Central memory CD4-positive, alpha-beta T cell (primary cell): ENCODE measurements at places on chromosomes 16 and 17.

DNA sequence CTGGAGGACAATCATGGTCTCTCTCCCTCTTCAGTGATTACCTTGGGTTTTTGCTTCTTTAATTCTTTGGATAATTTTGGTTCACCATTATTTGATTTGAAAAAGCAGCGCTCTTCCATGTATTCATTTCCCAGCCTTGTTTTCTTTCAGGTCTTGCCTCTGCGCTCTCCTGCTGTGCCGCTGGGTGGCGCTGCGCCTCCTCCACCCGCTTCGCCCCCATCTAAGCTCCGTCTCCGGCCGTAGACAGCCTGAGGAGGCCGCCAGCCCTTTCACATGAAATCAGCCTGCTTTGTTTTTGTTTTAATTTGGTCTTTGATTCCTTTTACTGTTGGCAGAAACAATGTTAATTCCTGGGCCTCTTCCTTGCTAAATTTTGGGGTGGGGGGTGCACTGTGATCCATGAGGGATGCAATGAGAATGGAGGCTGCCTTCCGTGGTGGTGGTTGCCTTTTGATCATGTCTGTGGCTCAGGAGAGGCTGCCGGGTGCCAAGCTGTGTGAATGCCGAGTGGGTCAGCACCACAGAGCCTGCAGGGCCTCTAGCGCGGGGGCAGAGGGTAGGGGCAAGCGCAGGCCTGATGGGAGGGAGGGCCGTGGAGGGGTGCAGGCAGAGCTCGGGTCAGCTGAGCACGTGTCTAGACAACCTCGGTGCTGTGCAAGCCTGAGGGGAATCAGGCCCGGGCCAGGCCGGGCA, 64.1 kb downstream of the PLD6 start:
- peak; percentile 47 for DNase-seq

- no peak for DNase-seq
Measured at GRCh38 chr16:73418051-73418450, 370.1 kb upstream of the ZFHX3 start.

DNA sequence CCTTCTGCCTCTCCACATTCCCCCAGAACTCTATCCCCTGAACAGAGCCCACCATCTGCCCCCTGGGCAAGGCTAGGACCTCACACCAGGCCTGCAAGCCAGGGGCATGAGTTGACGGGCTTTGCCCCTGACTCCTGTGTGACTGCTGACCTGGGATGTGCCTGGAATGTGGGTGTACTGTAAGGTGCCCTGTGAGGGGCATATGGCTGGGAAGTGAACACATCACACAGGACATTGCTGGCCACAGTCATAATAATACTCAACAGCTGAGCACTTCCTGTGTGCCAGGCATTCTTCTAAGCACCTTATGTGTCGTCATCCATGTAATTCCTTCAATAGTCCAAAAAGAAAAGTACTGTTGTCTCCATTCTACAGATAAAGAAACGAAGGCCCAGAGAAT, 13.3 kb downstream of the CES4A start:
- no peak for DNase-seq

GRCh38 chr16:77308163-77308561, 109.0 kb downstream of the SYCE1L start:
- DNase-seq: no peak

GRCh38 chr16:15819046-15819445, 37.8 kb downstream of the MYH11 start:
- DNase-seq: no peak

- DNase-seq: no peak
Measured at GRCh38 chr17:38563362-38564253, 42.1 kb downstream of the SRCIN1 start.

- DNase-seq: no peak
Measured at GRCh38 chr16:85716680-85717038, 27.9 kb upstream of the GINS2 start.

DNA sequence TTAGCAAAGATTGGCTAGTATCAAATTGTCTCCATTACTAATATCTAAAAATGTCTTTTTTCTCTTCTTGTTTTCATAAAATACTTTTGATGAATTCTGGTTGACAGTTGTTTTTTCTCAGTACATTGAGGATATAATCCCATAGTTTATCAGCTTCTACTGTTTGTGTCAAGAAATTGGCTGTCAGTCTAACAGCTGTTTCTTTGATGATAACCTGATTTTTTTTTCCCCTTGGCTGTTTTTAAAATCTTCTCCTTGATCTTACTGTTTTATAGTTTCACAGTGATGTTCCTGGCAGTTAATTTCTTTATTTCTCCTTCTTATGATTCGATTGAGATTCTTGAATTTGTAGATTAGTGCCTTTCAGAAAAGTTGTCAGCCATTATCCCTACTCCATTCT, 315.3 kb upstream of the PMFBP1 start:
- no peak for DNase-seq

DNA sequence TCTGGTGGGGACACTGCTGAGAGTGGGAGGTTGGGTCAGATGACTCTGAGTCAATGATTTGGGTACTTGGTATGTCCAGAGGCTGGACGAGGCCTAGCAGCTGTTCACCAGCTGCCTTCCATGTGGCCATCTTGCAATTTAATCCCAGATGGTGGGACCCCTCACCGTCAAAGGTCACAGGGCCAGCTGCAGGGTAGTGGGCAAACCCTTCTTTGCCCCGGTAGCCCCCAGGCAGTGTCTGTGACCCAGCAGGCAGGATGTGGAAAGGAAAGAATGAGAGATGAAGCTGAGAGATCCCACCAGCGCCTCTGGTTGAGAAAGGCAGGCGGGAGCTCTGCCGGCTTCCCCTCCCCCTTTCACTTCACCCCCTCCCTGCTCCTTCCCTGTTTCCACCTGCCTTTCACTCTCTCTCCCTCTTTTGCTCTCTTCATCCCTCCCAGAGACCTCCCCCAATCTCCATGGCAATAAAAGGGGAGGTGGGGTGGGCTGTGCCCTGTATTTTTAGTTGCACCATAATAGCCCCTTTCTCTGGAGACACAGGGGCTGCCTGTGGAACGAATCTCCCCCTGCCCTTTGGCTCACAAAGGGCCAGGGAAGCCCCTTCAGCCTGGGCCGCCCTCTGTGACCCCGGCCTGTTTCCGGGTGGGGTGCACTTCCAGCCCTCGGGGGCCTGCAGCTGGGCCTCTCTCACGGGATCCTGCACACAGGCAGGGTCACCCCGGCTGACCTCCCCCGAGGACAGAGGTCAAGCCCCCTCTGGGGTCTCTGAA, 20.2 kb downstream of the CDK5RAP3 start:
- DNase-seq: no peak

DNA sequence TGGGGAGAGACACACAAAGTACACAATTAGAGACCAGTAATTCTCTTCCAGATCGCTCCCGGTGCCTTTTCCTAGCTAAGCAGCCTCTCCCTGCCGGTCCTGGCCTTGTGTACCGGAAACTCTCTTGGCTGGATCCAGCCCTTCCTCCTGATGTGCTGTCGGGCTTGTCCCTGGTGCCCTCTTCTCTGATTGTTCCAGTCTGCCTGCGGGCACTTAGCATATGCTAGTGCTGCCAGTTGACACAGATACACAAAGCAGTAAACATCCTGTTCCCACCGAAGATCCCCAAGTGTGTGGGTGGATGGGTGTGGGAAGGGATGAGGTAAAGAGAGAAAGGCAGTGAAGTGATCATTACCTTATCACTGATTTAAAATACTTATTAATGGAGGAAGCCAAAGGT, 9.7 kb downstream of the HS3ST3B1 start:
- no peak for DNase-seq

DNA sequence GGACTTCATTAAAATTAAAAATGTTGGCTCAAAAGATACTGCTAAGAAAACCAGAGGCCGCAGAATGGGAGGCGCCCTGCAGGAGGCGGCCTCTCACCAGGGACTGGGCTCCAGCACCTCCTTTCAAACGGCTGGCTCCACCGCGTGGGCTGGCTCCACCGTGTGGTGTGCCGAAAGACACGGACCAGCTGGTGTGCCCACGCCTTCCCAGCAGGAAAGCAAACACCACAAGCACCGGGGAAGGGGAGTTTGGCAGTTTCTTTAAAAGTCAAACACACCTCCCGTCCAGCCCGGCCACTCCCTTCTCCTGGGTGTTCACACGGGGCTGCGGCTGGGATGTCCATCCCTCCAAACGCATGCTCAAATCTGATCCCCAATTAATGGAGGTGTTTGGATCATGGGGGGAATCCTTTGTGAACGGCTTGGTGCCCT, 13.9 kb downstream of the HAGH start:
- peak; percentile 22 for DNase-seq

GRCh38 chr16:71627731-71628181, 1.8 kb downstream of the MARVELD3 start:
- DNase-seq: no peak

DNA sequence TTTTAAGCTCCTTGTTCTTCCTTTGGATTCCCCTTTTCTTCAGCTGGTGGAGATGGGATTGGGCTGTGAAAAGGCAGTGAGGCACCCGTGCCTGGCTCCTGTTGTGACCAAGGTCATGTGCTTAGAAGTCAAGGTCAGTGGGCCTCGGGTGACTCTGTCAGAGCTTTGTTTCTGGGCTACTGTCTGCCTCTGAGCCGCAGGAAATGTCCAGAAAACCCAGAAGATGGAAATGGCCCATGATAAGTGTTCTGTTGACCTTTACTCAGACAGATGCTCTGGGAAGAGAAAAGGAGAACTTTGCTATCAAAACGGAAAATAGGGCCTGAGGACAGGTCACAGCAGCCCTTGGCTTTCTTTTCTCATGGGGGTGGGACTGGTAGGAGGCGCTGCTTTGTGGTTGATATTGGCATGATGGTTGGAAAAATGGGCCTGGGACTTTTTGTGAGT, 2.9 kb downstream of the ABCC1 start:
- DNase-seq: no peak

DNA sequence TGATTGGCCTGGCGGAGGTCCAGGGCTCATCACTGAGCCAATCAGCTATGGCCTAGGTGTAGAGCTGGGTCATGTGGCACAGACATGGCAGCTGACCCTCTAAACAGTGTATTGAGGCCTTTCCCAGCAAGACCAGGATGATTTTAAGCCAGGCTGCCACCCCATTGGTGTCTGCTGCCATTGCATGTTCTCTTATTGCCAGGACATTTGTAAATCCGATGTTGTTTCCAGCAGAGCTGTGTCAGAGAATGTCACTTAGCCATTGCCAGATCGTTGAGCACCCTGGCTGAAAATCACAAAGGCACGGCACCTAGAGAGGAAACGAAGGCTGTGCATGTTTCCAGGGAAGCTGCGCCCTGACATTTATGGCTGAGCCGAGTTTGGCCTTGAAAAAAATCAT, 33.4 kb downstream of the RBFOX1 start:
- no peak for DNase-seq

DNA sequence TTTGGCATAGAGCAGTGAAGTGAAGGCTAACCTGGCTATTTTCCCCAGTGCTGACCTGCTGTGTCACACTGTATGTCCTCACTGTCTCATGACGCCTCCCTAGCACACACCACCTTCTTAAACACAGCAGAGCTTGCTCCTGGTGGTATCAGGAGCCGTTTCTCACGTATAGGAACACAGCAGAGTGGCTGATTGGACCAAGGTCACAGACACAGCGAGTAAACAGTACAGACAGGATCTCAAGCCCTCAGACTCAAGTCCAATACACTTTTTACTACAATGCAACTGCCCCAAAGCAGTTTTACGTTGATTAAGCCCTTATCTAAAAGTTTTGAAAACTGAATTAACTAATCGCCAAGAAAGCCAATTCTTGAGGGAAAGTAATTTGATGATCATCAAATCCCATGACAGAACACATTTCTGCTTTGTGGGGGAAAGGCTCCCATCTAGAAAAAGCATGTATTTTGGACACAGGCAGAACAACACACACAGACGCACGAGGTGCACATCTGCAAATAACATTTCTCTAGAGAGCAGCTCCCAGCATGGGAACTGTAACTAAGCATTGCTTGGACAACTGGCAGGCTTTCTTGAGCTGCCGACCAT, 15.2 kb downstream of the ARHGAP17 start:
- DNase-seq: no peak

DNA sequence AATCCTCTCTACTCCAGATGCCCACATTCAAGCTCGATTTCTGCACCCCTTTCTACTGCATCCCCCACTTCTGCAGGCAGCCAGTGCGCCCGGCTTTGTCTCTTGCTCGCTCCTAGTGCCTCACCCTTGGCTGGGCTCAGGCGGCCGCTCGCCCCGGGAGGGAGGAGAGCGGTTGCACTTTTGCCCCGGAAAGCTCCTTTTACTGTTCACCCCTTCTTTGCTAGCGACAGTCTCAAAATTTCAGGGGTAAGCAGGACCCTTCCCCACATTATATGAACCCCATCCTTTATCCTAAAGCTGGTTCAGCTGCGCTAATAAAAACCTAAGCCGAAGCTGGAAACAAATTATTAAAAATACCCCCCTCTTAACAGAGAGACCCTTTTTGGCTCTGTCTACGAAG, 1.0 kb downstream of the HOXB5 start:
- no peak for DNase-seq

DNA sequence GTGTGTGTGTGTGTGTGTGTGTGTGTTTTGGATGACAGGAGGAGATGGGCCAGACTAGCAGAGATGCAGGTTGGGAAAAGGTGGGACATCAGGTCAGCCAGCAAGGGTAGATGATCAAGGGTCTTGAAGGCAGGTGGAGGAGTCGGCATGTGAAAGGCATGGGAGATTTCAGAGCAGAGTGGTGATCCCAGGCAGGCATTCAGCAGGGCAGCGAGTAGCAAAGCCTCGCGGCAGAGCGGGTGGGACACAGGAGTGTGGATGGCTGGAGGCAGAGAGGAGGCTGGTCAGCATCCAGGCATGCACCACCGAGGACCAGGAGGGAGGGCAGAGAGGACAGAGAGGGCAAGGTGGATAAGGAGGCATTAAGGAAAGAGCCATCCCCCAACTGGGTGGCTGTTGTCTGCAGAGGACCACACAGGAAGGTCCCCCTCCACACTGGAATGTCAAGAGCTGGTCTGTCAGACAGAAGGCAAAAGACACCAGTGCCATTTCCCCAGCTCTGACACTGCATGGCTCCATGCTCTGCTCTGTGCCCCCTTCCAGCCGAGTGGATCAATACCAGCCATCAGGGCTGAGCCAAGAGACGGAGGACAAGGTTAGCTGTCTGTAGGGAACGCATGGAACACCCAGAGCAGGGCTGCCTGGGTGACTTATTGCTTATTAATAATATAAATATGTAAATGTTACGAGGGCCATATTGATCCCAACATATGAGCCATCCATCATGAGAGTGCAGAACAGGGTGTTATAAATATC, 74.8 kb upstream of the RPL38 start:
- DNase-seq: no peak

- no peak for DNase-seq
Measured at GRCh38 chr17:62870552-62870971, 62.4 kb upstream of the MARCHF10 start.

GRCh38 chr17:57911834-57912673, 43.2 kb downstream of the CUEDC1 start:
- DNase-seq: no peak

GRCh38 chr17:57687642-57688041, 57.5 kb downstream of the CCDC182 start:
- DNase-seq: no peak

GRCh38 chr17:76752006-76752405, 14.1 kb downstream of the MFSD11 start:
- peak; percentile 61 for DNase-seq

DNA sequence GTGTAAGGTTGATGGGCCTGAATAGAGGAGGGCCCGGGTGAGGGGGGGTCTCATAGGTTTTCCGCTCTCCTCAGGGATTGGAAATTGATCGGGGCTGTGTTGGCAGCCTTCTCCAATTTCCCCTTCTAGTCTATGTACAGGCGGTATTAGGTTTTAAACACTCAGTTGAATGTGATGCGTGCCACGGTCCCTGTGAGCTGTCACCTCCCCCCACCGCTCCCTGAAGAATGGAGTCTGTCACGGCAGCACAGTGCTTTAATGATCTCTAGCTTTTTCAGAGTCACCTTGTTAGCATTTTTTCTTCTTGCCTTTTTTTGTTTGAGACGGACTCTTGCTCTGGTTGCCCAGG, 800 bp downstream of the COX4I1 start:
- DNase-seq: no peak

- DNase-seq: no peak
Measured at GRCh38 chr17:76081295-76082210, 2.6 kb downstream of the ZACN start.
